ENCODE measurements at places on chromosomes 12 and 14.

- no peak for DNase-seq
Measured at GRCh38 chr12:9977916-9978315, 6.7 kb downstream of the CLEC12A start.

GRCh38 chr12:92132288-92132687, 13.4 kb downstream of the BTG1 start:
- no peak for DNase-seq

GRCh38 chr14:101465795-101466448, 95.4 kb upstream of the DIO3 start:
- DNase-seq, result no peak

GRCh38 chr14:54864526-54864925, 38.1 kb downstream of the GCH1 start:
- no peak for DNase-seq

- DNase-seq, result no peak
Measured at GRCh38 chr14:57485635-57486034, 8.0 kb downstream of the CCDC198 start.

GRCh38 chr14:100654814-100655740, 67.9 kb upstream of the BEGAIN start:
- DNase-seq, result peak; percentile 28

- no peak for DNase-seq
Measured at GRCh38 chr12:68839183-68840147, 31.5 kb downstream of the MDM2 start.

GRCh38 chr14:61570549-61571290, 124.6 kb upstream of the HIF1A start:
- no peak for DNase-seq

DNA sequence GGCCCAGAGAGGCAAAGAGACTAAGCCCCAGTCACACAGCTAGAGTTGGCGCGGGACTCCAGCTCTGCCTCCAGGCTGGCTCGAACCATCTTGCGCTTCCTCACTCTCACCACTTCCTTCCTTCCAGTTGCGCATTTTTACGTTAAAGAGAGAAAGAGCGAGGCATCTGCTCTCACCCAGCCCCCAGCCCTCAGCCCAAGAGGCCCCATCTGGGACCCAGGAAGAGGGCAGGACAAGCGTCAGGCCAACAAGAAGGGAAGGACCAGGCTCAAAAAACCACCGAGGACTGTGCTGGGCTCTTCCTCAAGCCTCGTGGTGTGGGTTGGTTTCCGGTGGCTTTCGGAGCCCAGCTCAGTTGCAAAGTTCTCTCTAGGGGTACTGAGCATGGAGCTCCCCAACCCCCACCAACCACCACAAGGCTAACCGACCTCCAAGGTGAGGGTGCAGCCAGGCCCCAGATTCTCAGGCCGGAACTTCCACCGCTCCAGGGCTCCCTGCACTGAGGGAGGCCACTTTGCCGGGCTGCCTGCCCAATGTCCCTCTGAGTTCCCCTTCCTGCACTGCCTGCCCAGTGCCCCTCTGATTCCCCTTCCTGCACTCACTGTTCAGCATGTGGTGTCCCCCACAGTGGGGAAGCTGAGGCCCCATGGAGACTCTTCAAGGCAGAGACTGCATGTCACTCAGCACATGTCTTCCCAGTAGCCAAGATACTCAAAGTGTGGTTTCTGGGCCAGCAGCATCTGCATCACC, 35.9 kb downstream of the TESC start:
- peak; percentile 2 for DNase-seq

GRCh38 chr12:92063641-92064040, 82.0 kb downstream of the BTG1 start:
- DNase-seq, result no peak

DNA sequence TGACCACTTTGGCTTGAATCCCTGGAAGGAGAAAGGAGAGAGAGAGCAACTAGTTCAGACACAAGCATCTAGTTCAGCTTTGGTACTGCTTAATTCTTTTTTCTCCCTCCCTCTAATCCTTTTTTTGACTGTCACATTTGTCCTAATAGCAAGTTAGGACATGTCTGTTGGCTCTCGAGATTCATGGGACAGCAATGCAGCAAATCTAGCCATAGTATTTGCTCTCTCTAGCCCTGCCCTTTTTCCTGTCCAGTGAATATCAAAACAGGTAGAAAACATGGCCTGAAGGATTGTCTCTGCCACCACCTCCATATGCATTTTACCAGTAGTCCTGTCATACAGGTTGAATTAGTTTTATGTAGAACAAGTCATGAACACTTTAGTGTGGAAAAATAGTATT, 116.4 kb downstream of the PTPRB start:
- no peak for DNase-seq

- no peak for DNase-seq
Measured at GRCh38 chr12:130956009-130956408, 2.3 kb downstream of the ADGRD1 start.

DNA sequence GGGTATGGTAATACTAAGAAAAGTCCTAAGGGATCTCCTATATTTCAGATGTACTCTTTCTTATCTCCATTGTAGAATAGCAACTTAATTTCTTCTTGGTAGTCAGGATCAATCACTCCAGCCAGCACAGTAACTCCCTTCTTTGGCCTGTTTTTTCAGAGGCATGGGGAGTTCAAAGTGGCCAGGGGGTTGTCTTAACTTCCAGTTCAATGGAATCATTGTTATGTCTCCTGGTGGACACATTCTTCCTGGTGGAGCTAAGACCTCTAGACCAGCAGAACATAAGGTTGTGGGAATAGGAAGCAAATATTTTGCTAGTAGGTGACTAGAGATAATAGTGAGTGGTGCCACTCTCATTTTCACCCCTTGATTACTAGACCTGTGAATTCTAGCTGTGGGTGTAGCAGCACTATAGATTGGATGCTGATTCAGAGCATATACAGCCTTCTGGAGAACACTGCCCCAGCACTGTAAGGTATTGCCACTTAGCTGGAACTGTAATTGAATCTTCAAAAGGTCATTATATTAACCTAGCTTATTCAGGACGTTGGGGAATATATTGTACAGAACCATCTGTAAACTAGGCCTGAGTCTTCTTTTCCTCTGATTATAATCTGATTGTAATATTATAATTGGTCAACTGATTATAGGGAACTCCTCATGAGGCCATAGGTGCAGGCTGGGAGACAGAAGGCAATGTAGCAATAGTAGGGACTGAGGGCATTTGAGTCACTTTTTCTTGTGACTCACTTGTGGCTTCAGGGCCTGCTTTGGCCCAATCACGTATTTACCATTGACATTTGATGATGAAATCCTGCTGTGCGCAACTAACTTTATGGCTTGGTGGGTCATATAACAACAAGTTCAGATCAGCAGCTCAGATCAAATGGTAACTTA, 60.2 kb upstream of the ATP2B1 start:
- peak; percentile 16 for DNase-seq

DNA sequence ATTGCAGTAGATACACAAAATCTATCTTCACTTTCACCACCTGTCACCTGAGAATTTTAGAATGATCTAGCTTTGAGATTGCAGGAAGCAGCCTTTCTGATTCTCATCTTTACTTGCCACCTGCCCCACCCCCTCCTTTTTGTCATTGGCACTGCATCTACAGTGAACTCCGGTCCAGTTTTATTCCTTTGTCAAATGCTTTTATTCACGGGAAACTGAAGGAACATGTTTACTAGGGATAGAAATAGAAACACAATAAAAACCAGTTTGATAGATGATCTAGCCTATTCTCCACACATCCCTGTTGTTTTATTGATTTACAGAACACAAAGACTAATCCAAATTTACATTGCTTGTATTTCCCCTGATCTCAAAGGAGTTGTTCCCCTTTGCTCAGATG, 471.7 kb upstream of the STXBP6 start:
- no peak for DNase-seq

- peak; percentile 88 for DNase-seq
Measured at GRCh38 chr14:23302290-23303225, at the start of gene PPP1R3E. TSS of gene PPP1R3E (minus strand) at chr14:23302859. CDS start at chr14:23302576, 283 bp downstream.

- no peak for DNase-seq
Measured at GRCh38 chr12:103858953-103859601, 18.0 kb upstream of the NT5DC3 start.

- peak; percentile 17 for DNase-seq
Measured at GRCh38 chr12:62435303-62436163, 31.1 kb upstream of the MON2 start.

GRCh38 chr14:72512281-72512680, 381.6 kb downstream of the DPF3 start:
- no peak for DNase-seq

DNA sequence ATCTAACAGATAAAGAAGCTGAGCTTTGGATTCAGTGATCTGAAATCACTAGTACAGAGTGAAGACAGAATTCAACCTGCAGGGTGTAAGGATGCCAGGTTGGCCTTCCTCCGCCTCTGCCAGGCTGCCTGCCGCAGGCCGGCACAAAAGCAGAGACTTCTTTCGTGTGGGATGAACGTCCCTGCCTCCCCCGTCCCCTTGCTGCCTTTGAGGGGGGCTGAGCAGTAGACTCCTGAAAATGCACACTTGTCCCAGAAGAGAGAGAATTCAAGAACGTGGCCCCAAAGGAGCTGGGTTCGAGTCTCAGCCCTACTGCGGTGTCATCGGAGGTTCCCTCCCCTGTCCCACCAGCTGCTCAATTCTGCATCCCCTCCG, 154.3 kb downstream of the BCL11B start:
- no peak for DNase-seq

- DNase-seq, result no peak
Measured at GRCh38 chr12:54364413-54364812, at the start of gene GPR84. TSS of gene GPR84 (minus strand) at chr12:54364486. CDS start at chr12:54363851, 635 bp downstream.

GRCh38 chr12:70744178-70744577, 106.9 kb upstream of the PTPRB start:
- DNase-seq, result no peak

GRCh38 chr12:31803306-31804184, 74.7 kb upstream of the AMN1 start:
- no peak for DNase-seq

GRCh38 chr12:118193477-118193876, 57.6 kb downstream of the PEBP1 start:
- DNase-seq, result no peak

GRCh38 chr14:101400830-101401229, 160.5 kb upstream of the DIO3 start:
- DNase-seq, result no peak

DNA sequence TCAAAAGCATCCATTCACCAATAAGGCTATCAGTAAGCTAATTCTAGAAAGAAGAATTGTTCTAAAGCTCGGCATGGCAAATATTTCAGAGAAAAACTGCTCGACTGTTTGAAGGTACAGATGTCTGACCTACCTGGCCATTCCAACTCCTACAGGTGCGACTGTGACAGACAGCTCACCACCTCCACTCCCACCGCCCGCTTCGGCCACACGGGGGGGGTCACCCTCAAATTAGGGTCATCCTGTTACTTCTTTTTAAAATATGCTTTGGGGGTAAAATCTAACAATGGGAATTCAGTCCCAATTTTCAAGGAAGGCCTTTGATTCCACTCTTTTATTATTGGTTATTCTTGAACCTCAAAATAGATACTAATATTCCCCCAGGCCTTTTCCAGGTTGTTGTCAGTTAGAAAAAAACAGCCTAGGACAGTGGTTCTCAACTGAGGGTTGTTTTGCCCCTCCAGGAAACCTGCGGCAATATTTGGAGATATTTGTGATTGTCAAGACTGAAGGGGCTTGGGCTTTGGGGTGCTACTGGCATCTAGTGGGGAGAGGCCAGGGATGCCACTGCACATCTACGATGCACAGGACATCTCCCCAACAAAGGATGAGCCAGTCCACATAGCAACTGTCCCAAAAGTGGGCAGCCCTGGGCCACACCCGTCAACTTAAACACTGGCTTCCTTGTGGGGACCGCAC, 81.2 kb downstream of the BCL11B start:
- no peak for DNase-seq

GRCh38 chr12:30438601-30439041, 257.0 kb downstream of the IPO8 start:
- DNase-seq, result no peak

- no peak for DNase-seq
Measured at GRCh38 chr14:50823051-50823761, 7.8 kb downstream of the NIN start.

DNA sequence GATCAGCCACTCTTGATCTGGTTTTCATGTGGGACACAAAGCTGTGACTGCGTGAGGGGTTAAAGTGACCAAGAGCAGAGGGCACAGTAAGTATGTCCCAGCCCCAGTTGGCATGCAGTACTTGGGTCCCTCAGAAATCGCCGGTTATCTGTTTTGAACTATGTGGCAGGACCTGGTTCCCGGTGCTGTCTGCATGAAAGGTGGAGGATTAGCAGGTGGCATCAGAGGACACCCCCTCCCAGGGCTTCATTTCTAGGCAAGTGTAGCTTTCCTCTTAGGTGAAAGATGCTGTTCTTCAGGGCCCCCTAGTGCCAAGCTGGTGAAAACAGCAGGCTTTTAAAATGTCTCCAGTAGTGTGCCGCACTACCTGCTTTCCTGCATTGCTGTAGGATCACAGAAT, 57.1 kb downstream of the ATG14 start:
- peak; percentile 22 for DNase-seq

DNA sequence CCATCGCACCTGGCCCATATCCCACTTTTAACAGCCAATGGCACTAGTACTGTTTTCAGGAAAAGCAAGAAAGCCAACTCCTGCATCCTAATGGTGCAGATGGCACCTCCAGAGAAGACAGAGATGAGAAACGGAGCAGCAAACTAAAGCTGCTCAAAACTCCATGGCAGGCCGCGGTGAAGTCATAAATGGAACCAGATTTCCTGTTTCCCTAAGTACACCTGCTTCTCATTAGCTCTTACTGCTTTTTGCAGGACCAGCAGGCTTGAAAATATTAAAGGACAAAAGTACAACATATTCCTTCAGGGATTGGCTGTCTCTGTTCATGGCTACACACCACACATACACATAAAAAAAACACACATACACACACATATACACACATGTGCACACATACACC, 36.7 kb upstream of the LGALS3 start:
- no peak for DNase-seq

DNA sequence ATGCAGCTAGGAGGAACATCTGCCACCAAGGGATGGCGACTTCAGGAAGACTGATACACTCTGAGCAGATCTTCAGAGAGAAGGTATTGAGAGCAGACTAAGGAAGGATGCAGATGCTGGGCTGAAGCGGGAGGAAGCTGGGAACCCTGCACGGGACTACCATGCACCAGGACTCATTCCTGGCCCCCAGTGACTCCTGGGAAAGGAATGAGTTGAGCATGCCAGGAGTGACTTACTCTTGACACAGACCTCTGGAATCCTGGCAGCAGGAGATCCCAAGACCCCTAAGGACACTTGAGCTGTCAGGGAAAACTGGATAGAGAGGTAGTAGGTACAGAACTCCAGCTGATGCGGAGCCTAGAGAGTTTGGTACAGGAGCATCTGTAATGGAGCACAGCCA, 336.1 kb downstream of the RPS29 start:
- no peak for DNase-seq

Data from stimulated activated CD4-positive, alpha-beta T cell treated with anti-CD3 and anti-CD28 coated beads, Interleukin-4, amount 100 ng/mL, for 48 hours (primary cell).